Breast epithelium (tissue), 4 donors: ENCODE measurements at places on chromosomes 7 and 10.

DNA sequence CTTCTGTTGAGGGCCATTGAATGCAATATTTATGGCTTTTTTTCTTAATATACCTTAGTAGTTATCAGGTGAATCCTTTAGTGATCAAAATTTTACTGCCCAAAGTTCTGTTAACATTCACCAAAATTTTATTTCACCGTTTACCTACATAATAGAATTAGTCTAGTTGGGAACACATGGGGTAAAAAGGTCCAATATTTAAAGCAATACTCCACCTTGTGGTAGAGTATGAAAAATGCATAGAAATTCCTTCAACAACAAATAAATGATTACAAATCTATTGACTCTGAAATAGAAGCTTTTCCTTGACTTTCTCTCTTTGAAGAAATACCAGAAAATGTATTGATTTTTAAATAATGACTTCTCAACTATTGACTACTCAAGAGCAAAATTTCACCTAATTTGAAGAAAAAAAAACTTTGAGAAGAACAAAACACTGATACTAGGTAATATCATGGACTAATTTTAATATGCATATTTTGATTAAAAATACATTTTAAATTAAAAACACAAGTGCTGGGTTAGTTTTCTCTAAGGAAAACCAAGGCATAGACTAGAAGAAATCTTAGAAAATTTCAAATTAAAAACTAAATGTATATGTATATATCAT lies 43.3 kb downstream of the POLR1F start:
- no peak for DNase-seq

DNA sequence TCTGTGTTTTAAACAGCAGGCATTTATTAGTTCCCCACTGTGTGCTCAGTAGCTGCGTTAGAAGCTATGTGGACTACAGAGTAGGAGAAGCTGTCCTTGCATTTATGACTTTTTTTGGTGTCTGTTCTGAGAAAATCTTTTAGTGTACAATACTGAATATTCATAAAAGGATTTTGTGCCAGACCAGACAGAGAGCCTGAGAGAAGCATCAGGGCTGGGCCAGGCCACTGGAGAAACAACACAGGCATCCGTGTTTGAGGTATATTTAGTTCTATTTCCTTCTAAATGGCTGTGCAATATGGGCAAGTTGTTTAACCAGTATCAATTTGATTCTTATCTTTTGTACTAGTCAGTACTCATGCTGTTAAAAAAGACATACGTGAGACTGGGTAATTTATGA lies 182.8 kb downstream of the SH2D4B start:
- no peak for DNase-seq

- no peak for DNase-seq
Observed at GRCh38 chr7:110373416-110373815, 717.5 kb upstream of the LRRN3 start.

- DNase-seq, result no peak
Observed at GRCh38 chr10:12512332-12513002, 163.1 kb downstream of the CAMK1D start.

DNA sequence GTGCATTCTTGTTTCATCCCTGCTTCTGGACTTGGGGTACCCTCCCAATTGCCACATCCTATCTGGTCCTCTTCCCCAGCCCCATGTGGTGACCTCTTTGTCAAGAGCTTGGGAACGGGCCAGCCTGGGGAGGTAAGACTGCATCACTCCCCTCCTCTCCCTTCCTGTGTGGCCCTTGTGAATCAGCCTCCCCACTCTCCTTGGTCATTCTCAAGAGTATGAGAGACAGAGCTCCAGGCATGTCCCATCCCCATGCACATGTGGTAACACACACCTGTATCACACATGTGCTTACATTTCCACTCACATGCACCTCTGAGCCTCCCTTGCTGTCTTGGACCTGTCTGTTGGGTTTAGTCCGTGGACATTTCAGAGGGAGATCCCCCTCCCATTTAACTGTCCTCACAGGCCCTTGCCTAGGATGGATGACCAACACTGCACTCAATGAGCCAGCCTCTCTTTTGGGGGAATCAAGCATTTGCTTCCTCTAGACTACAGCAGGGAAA lies 2.6 kb downstream of the MRPL43 start:
- no peak for DNase-seq

DNA sequence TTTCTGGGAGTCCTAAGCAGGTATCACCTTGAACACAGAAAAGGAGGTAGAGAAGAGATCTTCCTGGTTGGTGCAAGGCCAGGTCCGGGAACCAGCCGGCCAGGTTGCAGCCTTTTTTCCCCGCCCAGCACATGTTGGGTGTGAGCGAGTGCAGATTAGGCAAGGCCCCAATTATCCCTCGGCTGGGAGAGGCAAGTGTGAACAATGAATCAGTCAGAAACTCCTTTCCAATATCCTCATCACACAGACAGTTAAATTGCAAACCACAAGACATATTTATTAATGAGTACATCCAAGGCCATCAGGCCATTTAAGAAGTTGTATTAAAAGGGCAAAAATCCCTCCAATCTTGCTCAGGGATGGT lies 115.0 kb upstream of the AFAP1L2 start:
- peak; percentile 56 for DNase-seq

DNA sequence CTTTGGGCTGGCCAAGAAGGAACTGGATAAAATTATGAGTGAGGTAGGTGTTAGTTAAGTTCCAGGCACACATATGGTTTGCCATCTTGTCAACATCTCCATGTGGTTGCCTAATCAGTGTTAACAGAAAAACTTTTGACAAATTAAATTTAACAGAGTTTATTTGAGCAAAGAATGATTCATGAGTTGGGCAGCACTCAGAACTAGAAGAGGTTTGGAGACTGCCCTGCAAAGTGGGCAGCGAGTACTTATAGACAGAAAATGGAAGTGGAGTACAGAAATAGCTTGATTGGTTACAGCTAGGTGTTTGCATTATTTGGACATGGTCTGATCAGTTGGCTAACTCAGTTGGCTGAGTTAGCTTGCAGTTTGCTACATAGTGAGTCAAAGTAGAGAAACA lies 37.5 kb upstream of the AGK start:
- no peak for DNase-seq

DNA sequence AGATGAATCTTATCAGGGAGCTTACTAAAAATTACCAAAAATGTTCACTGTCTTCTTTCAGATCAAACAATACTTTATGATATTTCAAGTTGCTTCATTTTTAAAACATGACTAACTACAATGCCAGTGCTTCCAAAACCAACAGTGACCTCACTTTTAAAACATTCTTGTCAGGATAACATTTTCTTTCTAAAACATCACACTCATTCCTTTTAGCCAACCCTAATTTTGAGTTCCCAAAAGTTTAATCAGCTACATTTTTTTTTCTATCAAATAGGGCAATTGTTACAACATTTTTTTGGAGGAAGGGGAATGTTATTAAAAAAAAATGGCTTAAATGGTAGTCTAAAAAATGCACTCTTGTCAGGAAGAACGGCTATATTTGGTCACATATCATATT lies 37.3 kb downstream of the RTKN2 start:
- DNase-seq, result no peak
